ENCODE measurements at places on chromosomes 4 and X. TPM values are rescaled to one million over a fixed set of nuclear protein-coding genes. Genes with fewer than 3 reads are reported as not detected.

ART3 gene
- total RNA-seq, result 0.74 TPM

- H3K4me1 ChIP-seq, result peaks cover 5% of the 10 kb centered on the region
- H3K4me3 ChIP-seq, result no peak overlapping the region
- no peak for DNase-seq
- H3K27ac ChIP-seq, result no peak overlapping the region
These were observed 45.1 kb downstream of the CHM start for GRCh38 chrX:86002076-86002896.

DNA sequence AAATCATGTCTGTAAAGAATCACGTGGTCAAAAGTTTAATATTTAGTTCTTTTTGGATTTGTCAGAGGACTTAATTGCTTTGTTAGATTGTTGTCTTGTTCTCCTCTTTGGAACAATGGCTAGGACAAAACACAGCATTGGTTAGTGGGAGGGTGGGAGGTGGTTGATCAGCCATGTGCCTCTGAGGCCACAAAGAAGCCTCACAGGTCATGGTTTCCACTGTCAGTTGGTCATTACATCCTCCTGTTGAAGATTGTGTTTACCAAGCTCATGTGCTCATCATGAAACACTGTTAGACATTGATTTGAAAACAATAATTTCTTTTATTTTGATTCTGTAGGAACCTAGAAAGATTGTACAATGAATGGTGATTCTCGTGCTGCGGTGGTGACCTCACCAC lies 31.9 kb downstream of the ADD1 start:
- no peaks in the 10 kb centered on the region for H3K36me3 ChIP-seq
- H3K4me3 ChIP-seq, result no peak overlapping the region
- no peaks in the 10 kb centered on the region for H3K27me3 ChIP-seq
- H3K27ac ChIP-seq, result no peak overlapping the region

DNA sequence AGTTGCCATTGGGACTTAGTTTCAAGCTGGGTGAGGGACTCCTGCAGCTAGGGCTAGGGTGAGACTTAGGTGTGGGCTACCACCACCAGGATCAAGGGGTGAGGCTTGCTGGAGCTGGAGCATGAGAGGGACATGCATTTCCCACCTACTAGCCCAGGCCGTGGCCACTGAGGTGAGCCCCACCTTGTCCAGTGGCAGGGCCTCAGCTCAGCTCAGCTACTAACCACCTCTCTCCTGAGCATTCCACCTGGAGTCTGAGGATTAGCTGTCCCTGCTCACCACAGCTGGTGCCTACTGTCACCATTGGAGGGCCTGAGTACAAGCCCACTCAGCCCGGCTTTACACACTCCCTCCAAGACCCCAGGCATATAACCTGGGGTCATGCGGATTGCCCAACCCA lies 62.6 kb upstream of the MAGEH1 start:
- no peaks in the 10 kb centered on the region for H3K4me1 ChIP-seq
- H3K36me3 ChIP-seq, result no peaks in the 10 kb centered on the region
- no peaks in the 10 kb centered on the region for H3K27me3 ChIP-seq
- H3K27ac ChIP-seq, result no peak overlapping the region
- no peak overlapping the region for H3K4me3 ChIP-seq

GRCh38 chr4:73259571-73260090 lies 1.0 kb upstream of the ANKRD17 start:
- no peaks in the 10 kb centered on the region for H3K27me3 ChIP-seq
- H3K4me3 ChIP-seq, result peak overlapping the region; percentile 90
- peak overlapping the region; percentile 96 for H3K27ac ChIP-seq
- H3K36me3 ChIP-seq, result no peaks in the 10 kb centered on the region

ASB9 gene
- total RNA-seq, result 2.0 TPM

- no peak overlapping the region for H3K4me3 ChIP-seq
- no peaks in the 10 kb centered on the region for H3K36me3 ChIP-seq
- no peaks in the 10 kb centered on the region for H3K4me1 ChIP-seq
- no peak for DNase-seq
These were observed 34.7 kb downstream of the IL13RA1 start for GRCh38 chrX:118761939-118762707.

KLKB1 gene
- total RNA-seq, result 0.98 TPM

All from vagina (tissue), 2 donors.